ENCODE measurements at places on chromosomes 12 and 14.

DNA sequence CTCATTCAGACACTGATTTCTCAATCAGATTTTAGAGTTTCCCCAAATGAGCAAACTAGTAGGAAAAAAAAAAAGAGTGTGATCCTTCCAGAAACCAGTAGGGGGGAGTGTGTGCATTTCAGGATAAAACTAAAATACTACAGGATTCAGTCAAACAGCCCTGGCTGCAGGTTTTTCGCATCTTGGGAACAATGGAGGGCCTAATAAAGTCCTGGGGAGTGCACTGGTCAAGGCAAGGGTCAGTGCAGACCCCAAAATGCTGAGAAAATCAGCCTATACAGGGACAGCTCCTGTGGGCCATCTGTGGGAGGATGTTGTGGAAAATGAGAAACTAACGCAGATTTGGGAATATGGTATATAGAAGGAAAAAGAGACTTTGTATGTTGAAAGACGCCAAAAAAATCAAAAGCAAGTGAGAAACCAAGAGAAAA, 22.2 kb upstream of the ABCD4 start:
- DNase-seq: no peak

GRCh38 chr12:47545938-47546609, 159.8 kb downstream of the RPAP3 start:
- DNase-seq: no peak

GRCh38 chr12:5562581-5562980, 130.7 kb downstream of the NTF3 start:
- no peak for DNase-seq

DNA sequence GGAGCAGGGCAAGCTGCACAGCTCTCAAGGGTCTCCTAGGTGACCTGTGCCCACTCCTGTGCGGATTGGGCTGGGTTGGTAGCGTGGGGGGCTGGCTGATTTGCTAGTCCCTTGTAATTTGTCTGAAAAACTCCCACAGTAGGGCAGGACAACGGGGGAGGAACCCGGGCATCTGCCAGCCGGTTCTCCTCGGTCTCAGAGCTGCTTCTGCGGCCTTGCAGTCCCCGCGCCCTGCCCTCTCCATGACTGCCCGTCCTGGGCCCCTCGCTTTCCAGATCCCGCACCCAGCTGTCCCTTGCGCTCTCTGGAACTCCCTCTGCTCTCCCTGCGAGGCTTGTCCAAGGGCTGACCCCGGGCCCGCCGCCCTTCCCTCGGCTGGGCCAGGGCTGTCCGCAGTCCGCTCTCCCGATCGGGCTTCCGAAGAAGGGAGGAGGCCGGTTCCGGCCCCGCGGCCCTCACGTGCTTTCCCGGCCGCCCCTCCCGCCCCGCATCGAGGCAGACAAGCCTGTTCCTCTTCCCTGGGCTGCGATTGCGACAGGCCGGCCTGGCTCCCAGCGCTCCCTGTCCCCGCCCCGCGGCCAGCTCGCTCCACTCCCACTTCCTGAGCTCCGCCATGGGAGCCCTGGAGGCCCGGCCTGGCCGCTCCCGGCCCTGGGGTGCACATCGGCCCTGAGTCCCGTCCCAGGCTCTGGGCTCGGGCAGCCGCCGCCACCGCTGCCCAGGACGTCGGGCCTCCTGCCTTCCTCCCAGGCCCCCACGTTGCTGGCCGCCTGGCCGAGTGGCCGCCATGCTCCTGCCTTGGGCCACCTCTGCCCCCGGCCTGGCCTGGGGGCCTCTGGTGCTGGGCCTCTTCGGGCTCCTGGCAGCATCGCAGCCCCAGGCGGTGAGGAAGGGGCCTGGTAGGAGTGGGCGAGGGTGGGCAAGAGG, at the start of gene LTBR:
TSS of gene LTBR (plus strand) at position 591 of the 927 bp plus-strand sequence. CDS start at position 788, 197 bp downstream.
- no peak for DNase-seq

DNA sequence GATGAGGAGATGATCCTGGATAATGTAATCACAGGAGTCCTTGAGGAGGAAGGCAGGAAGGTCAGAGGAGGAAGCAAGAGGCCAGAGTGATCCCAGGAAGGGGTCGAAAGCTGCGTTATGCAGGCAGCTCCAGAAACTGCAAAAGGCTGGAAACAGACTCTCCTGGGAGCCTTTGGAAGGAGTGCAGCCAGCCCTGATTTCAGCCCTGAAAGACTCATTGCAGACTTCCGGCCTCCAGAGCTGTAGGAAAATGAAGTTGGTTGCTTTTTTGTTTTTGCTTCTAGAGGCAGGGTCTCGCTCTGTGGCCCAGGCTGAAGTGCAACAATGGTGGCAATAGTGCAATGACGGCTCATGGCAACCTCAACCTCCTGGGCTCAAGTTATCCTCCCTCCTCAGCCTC, 44.6 kb upstream of the FZD10 start:
- DNase-seq: no peak

GRCh38 chr12:113414519-113415038, 7.6 kb upstream of the SDSL start:
- no peak for DNase-seq

DNA sequence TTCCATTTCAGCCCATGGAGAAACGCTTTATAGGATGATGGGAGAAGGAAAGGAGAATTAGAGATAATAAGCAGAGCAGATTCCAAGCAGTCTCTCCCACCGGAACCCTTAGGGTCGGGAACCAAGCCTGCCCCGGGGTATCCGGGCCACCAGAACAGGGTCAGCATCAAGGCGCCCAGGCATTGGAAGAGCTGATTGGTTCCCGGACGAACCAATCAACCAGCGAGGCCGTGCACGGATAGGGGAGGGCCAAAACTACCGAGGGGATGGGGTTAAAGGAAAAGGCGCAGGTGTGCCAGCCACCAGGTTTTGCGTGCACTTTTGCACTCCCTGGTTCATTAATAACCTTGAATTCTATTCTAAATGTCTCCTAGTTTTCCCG, 1.7 kb downstream of the PPM1H start:
- no peak for DNase-seq
